GM13977 (cell line): ENCODE measurements at places on chromosomes 12 and 14.

GRCh38 chr12:103952497-103952896, 13.2 kb upstream of the TDG start:
- DNase-seq = no peak

GRCh38 chr12:93183940-93184671, 193.6 kb upstream of the NUDT4 start:
- peak; percentile 51 for DNase-seq

GRCh38 chr12:88691811-88692210, 111.5 kb upstream of the KITLG start:
- no peak for DNase-seq

GRCh38 chr14:50766338-50766886, 64.5 kb downstream of the NIN start:
- DNase-seq = no peak

DNA sequence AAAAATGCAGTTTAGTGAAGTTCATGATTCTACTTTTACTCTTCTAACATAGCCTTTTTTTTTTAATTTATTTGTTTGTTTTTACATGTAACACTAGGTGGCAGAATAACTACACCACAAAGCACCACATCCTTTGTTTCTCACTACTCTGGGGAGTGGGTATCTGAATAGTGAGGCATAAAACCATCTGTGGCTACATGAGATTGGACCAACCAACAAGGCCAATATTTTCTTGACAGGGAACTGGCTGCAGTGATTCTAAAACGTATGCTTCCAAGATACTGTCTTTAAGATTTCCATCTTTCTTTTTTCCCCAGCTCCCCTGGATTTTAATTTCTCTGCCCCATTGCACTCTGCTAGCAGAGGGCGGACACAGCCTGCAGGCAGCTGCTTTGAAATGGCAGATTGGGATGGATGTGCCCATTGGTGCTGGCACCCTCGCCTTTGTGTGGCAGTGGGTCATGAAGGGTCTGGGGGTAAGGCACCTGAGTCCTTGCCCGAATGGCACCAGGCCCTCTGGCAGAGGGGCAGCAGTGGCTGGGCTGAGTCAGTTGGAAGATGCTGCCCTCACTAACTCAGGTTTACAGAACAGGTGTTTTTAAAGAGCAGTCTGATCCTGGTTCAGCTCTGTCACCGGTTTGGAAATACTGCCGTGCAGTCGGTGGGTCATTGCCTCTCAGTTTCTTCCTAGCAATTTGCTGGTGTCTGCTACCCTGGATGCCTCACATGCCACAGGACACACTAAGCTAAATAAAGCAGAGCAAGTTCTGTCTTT, 429.1 kb downstream of the RAD51B start:
- peak; percentile 53 for DNase-seq

GRCh38 chr14:61519106-61519505, 176.2 kb upstream of the HIF1A start:
- DNase-seq = no peak
